Motor neuron (in vitro differentiated cells): ENCODE measurements at places on chromosomes 13 and 19.

DNA sequence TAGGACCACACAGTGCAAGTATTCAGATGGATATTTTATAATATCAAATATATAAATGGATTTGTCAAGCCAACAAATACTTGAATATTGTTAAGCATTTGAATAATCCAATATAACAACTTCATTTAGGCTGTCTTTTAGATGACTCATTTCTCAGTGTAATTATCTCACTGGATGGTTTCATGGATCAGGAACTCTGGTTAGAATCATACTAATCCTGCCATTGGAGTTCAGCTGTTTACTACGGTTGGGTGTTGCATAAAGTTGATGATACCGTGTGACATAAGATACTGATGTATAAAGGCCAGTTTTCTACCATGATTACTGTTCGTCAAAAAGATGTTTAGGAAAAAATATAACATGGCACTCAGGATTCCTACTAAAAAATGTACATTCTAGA lies 196.3 kb downstream of the TSHZ3 start:
- no peak for ATAC-seq

DNA sequence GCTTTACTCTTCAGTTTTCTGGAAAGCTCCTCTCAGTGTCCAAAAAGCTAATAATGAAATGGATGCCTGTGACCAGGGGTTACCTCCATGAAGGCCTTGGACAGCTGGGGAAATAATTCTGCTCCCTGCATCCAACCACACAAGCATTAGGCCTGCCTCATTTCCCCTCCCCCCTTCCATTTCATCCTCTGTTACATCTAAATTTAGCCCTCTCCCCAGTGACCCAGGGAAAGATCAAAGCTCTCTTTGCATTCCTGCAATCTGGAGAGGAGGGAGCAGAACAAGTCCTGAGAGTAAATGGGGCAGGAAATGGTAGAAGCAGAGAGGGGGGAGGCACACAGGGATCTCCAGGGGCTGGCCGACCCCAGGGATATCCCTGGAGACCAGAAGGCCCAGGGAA lies 452.7 kb downstream of the TSHZ3 start:
- peak; percentile 33 for ATAC-seq

GRCh38 chr13:36131222-36131930 lies at the start of gene DCLK1:
DCLK1 (minus strand) TSS chr13:36131382.
- ATAC-seq = peak; percentile 87

- ATAC-seq = peak; percentile 14
Measured at GRCh38 chr19:47020992-47021496, 1.4 kb downstream of the NPAS1 start.
